Endothelial cell of umbilical vein (primary cell): ENCODE measurements at places on chromosomes 13 and 19. TPM values are rescaled to one million over a fixed set of nuclear protein-coding genes. Genes with fewer than 3 reads are reported as not detected.

MEIOSIN gene
- not detected in 2 replicates for polyA plus RNA-seq

TECR gene
- polyA plus RNA-seq = 193 and 231 TPM in 2 replicates

ACP7 gene
- 0.03 and 0.04 TPM in 2 replicates for polyA plus RNA-seq

RXFP2 gene
- polyA plus RNA-seq = not detected in 2 replicates

TEX29 gene
- 0.44 TPM in 1 of 2 replicates, not detected in the other for polyA plus RNA-seq

KLHL1 gene
- not detected in 2 replicates for polyA plus RNA-seq

ZNF554 gene
- 1.0 and 1.2 TPM in 2 replicates for polyA plus RNA-seq

FPR1 gene
- not detected in 2 replicates for polyA plus RNA-seq

LILRB5 gene
- polyA plus RNA-seq = not detected in 2 replicates

GRCh38 chr19:6773323-6773931 lies 919 bp downstream of the VAV1 start:
- no peak for DNase-seq

DNA sequence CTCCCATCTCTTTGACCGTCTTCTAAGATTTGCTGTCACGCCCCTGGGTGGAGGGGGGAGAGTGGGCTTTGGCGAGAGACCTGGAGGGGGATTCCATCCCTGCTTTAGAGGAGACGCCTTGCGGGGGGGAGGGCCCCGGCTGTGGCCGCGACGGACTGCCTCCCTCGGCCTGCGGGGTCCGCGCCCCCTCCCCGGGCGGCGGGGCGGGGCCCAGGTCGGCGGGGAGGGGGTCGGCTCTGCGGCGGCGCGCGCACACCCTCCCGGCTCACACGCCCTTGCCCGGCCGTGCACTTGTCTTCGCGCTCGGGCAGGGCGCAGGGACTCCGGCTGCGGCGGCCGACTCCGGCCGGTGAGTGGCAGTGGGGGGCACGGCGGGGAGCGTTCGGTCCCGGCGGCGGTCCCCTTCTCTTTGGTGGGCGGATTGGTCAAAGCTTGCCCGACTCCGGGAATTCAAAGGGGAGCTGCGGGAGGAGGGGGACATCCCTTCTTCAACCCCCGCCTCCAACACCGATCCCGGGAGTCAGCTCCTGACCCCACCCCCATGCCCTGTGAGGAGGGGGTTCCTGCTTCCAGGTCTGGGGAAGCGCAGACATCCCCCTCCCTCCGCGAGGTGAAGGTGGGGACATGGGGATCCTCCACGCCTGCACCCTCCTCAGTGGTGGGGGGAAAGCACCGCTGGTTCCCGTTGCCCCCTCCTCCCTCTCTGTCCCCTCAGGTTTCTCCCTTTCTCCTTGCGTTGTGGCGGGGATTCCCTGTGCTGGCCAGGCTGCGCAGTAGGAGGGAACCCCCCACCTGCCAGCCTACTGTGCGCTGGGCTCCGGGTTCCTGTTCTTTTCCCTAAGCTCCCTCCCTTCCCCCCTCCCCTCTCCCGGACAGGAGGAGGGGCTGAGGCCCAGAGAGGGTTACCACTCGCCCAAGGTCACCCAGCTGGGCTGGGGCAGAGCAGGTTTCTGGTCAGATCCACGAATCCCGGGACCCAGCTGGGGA lies 14.6 kb upstream of the KCNN1 start:
- DNase-seq = no peak

GRCh38 chr19:54201172-54201701 lies 579 bp downstream of the RPS9 start:
- no peak for DNase-seq

GRCh38 chr13:27370305-27370872 lies 54.0 kb upstream of the GTF3A start:
- DNase-seq = no peak

GRCh38 chr13:113273851-113274590 lies 23.0 kb upstream of the LAMP1 start:
- DNase-seq = no peak

- peak; percentile 49 for DNase-seq
These were observed 10.4 kb downstream of the ATP4B start for GRCh38 chr13:113647351-113648215.

- no peak for DNase-seq
These were observed 428.7 kb downstream of the MYO16 start for GRCh38 chr13:109058087-109058486.

GRCh38 chr13:46492946-46493345 lies 60.0 kb upstream of the LRCH1 start:
- DNase-seq = peak; percentile 59

- no peak for DNase-seq
These were observed 338.9 kb downstream of the KLF5 start for GRCh38 chr13:73397496-73398305.

DNA sequence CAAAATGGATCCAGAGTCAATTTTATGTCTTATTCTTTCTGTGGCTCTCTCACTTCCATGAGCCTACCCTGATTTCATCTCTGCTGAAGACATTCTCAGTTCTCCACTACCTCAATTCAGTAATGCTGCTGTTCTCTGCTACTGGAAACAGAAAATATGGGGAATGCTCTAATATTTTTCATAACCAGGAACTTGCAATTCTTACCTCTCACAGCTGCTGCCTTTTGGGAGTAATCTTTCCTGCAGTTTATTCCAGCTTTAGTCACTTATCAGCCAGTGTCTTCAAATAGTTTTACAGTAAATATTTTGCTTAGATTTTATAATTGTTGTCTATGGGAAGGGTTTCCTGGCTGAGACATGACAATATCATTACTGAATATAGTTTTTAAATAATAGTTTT lies 145.1 kb upstream of the UFM1 start:
- DNase-seq = no peak

- no peak for DNase-seq
These were observed 1153.7 kb downstream of the PCDH9 start for GRCh38 chr13:66076417-66076816.

DNA sequence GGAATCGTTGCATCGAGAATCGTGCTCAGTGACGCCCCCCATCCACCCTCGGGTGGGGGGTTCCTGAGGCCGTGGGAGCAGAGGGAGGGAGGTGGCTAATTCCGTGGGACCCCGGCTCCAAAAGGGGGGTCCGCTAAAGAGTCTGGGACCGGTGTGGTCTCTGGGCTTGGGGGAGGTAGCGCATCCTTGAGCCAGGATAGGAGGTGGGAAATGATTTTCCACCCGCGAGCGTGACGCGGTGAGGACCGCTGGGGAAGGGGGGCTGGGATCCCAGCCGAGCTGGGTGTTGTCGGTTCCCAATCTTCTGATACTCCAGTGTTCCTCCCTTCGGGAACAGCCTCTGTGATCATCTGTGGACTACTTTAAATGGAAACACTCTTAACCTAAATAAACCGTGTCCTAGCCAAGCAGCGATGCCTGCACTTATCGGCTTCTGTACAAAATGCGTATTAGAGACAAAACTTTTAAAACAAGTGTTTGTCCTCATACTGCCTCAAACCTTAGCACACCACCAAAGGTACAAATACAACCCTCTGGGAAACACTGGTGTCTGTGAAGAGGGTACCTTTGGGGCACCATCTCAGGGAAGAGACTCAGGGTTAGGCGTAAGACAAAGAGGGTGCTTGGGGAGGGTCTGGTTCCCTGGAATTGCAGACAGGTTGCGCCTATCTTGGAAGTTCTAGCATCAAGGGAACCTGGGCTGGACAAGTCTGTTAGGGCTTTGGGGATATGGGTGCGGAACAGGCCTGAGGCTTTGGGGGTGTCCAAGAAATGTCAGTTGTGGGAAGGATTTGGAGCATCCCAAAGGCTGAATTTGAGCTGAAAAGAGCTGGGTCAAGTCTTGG lies 16.0 kb downstream of the KCNC3 start:
- no peak for DNase-seq

- no peak for DNase-seq
These were observed 2.5 kb downstream of the HSD11B1L start for GRCh38 chr19:5683177-5683886.

DNA sequence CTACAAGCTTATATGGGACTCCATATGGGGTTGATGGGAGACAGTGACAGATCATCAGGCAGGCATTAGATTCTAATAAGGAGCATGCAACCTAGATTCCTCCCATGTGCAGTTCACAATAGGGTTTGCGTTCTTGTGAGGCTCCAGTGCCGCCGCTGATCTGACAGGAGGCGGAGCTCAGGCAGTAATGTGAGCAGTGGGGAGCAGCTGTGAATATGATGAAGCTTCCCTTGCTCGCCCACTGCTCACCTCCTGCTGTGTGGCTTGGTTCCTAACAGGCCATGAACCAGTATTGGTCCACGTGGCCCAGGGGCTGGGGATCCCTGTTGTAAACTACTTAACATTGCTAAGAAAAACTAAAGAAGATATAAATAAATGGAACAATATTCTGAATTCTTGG lies 378.4 kb downstream of the KCNRG start:
- no peak for DNase-seq

DNA sequence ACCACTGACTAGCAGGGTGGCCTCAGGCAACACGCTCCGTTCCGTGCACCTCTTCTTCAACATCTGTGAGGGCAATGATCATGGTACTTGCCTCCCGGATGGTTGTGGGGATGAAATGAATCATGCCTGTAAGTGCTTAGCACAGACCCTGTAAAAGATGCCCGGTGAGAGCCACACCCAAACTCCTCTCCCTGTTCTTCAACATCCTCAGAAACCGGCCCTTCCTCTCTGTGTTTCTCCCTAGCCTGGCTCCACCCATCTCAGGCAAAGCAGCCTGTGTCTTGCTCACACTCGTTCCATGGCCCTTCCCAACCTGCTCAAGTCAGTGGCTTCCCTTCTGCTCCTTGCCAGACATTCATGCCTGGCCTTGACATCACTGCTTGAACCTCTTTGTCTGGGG lies 5.8 kb upstream of the DMKN start:
- DNase-seq = no peak

- no peak for DNase-seq
These were observed 106.4 kb downstream of the ZNF429 start for GRCh38 chr19:21611659-21612402.

DNA sequence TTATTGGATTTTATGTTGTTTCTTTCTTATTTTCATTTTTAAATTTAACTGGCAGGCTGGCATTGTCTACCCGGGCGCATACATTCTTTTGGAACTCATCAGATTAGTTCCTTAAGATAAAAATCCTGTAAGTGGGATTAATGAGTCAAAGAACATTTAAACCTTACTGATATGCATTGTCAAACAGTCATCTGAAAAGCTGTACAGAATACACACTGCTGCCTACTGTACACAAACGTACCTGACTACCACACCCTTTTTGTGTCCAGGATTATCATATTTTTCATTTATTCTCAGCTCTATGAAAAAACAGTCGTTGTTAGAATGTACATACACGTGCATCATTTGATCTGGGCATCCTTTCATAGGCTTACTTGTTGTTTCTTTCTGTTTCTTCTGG lies 358.3 kb downstream of the EFNB2 start:
- no peak for DNase-seq

- DNase-seq = peak; percentile 32
These were observed at the start of gene NFIX for GRCh38 chr19:12994701-12995595. Gene NFIX (plus strand): TSS chr19:12995475. CDS start chr19:12995838, 363 bp downstream.

DNA sequence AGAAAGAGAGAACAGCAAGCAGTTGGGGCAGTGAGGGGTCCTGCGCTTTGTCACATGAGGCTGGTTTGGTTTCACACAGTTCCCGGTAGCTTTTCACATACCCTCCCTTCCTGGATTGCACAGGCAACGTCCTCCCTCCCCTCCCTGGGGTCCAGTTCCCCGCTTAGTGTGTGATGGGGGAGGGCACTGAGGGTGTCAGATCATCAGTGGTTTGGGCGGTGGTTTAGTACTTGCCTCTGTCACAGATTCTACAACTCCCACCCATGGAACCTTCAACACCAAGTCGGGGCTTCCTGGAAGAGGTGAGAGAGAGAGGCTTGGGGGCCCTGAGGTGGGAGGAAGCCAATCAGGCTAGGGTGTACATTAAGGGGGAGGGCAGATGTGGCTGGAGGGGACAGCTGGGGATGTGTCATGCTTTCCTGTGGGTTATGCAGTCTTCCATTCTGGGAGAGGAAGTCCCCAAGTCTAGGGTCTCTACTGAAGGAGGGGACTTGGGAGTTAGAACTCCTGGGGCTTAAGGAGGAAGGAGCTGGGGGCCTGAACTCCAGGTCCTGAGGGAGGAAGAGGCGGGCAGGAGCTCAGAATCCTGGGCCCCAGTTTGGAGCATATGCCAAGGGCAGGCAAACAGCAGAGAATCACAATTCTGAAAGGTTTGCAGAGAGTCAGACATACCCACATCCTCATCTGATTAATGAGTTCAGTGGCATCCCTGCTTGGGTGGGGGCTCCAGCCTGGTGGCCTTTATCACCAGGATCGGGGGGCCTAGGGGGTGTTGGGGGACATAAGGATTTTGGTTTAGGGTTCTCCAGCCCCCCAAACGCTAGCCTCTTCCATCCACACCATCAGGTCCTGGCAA lies at the start of gene NKG7:
TSS of gene NKG7 (minus strand) at position 6 of the 856 bp plus-strand sequence. CDS start 119 bp downstream, outside the sequence.
- DNase-seq = no peak

DNA sequence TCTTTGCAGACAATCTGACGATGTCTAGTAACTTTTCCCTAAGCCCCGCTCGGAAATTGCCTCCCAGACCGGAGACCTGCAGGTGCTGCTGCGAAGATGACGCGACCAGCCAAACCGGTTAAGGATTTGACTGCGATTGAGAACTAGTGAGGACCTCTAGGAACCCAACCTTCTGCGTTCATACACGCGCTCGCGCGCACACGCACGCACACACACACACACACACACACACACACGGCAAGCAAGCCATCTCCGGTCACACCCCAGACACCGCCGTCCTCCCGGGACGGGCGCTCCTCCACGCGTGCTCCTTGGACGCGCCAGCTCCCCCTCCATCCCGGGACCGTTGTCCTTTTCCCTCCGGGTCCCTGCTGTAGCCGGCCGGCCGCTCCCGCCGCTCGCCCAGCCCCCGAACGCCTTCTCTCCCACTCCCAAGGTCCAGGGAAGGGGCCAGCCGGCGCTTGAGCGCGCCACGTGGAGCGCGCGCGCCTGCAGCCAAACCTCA lies 1.2 kb downstream of the TBC1D4 start:
- DNase-seq = peak; percentile 55

- DNase-seq = no peak
These were observed 53.7 kb downstream of the DPF1 start for GRCh38 chr19:38170334-38170733.

- no peak for DNase-seq
These were observed 1073.4 kb downstream of the PCDH17 start for GRCh38 chr13:58704953-58705352.

DNA sequence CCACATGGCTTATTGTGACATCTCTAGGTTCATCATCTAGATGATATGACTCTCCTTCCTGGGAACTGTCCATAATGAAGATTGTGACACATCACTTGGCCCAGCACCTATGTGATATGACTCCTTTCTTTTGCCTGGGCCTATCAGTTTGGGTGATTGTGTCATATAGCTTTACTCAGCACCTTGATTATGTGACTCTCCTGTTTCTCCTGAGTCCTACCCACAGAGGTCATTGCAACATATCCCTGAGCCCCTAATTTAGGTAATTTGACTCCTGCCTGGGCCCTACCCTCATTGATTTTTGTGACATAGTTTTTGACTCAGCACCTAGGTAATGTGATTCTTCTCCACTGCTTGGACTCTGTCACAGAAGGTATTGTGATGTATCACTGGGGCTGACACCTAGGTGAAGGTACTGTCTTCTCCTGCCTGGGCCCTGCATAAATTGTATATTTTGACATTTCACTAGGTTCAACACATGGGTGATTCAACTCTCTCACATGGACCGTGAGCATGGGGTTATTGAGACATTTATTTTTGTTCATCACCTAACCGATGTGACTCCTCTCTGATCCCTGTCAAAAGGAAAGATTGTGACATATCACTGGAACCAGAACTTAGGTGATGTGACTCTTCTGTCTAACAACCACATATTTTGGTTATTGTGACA lies 26.2 kb upstream of the ZNF254 start:
- no peak for DNase-seq
